ENCODE measurements at places on chromosomes 5 and 9.

GRCh38 chr5:80816590-80816989 is 143.6 kb upstream of the RASGRF2 start:
- DNase-seq = no peak

- DNase-seq = no peak
Observed at GRCh38 chr9:37706290-37706689, 47.3 kb upstream of the TRMT10B start.

DNA sequence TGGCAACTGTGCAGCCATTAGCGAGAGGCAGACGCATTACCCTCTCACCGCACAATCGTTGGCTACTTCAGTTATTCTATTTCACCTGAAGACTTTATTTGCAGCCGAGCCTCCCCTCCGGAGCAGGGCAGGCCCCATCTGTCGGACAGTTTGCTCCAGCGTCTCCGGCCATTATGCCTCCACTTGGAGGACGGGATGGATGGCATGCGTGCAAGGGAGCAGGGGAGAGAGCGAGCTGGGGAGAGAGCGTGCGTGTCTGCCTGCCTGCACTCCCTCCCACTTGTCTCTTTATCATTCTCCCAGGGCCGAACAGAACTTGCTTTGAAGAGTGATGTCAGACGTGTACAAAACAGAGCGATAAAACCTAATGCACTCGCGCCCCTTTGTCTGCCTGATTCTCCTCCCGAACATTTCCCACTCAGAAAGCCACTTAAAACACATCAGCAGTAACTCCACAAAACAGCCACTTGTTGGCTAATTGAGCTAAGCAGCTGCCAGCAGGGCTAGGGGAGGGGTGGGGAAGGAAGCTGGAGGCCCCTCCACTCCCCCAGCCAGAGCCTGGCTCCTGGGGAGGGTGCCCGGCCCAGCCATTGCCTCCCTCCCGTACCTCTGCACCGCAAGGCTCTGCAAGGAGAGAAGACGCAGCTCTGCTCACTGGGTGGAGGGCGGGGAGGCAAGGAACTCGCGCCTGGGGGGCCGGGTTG is 43.4 kb upstream of the FUBP3 start:
- no peak for DNase-seq

DNA sequence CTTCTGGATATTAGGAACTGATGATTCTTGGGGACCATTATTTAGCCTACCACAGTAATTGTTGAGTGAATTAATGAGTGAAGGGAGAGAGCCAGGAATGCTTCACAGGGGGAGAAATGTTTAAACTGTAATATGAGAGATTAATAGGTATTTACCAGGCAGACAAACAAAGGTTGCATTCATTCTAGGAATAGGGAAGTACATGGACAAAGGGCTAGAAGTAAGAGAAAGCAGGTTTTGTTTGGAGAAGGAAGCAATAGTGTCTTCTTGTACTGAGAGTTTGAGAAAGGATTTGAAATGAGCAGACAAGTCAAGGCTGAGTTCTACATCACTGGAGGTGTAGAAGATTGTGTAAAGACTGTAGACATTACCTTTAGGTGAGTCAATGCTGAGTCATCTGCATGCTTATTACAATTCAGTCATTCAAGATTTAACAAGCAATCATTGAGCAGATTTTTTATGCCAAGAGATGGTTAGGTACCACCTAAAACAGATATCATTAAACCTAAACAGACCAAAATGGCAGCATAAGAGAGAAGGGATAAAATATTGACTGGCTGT is 8.0 kb downstream of the TAF1L start:
- peak; percentile 43 for DNase-seq

DNA sequence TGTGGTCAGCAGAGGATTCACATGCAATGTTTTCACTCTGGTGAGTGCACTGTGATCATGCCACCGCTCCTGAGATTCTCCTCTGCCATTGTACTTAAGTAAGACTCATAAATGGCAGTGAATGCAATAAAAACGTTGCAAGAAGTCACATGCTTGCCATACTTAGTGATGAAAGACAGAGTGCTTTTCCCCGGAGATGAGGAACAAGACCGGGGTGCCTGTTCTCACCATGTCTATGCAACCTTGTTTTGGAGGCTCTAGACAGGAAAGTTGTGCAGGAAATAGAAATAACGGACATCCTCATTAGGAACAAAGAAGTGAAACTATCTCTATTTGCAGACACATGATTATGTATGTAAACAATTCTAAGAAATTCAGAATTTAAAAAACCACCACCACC is 84.7 kb upstream of the IRX2 start:
- no peak for DNase-seq

- peak; percentile 21 for DNase-seq
Observed at GRCh38 chr9:125495172-125496119, 211.6 kb downstream of the MAPKAP1 start.

- DNase-seq = no peak
Observed at GRCh38 chr9:93198117-93198837, 14.3 kb downstream of the WNK2 start.

DNA sequence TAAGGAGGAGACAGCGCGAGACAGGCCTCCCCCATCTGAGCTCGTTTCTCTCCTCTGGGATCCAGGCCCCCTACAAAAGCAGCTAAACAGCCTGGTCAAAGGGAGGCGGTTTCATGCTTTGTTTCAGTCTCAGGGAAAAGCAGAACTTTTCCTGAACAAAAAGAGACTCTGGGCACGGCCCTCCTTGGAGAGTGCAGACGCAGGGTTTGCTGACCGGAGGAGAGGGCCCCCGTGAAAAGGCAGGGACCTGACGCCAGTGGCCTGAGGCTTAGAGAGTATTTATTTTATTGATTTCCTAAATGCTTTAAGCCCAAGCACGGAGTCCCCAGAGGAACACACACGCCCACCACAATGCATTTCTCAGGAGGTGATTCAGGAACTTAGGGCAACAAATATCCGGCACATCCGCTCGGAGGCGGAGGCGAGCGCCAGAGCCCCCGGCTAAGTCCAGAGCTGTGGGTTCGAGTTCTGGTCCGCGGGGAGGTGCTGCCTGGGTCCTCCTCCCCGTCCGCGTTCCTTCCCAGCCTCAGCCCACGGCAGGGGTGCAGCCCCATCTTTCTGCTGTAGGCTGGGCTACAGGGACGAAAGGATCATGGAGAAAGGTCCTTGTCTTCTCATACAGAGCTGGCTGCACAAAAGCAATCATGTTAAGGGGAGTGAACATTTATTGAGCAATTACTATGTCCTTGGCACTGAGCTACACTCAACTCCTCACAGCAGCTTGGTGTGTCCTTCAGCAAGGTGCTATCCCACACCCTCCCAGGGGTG is 40.0 kb downstream of the PTGES start:
- DNase-seq = no peak

GRCh38 chr5:29389993-29390392 is 1803.5 kb upstream of the CDH6 start:
- DNase-seq = no peak

- DNase-seq = no peak
Observed at GRCh38 chr9:68951879-68952659, 61.8 kb downstream of the PRKACG start.

GRCh38 chr9:91758491-91758981 is 191.5 kb downstream of the ROR2 start:
- DNase-seq = peak; percentile 32

DNA sequence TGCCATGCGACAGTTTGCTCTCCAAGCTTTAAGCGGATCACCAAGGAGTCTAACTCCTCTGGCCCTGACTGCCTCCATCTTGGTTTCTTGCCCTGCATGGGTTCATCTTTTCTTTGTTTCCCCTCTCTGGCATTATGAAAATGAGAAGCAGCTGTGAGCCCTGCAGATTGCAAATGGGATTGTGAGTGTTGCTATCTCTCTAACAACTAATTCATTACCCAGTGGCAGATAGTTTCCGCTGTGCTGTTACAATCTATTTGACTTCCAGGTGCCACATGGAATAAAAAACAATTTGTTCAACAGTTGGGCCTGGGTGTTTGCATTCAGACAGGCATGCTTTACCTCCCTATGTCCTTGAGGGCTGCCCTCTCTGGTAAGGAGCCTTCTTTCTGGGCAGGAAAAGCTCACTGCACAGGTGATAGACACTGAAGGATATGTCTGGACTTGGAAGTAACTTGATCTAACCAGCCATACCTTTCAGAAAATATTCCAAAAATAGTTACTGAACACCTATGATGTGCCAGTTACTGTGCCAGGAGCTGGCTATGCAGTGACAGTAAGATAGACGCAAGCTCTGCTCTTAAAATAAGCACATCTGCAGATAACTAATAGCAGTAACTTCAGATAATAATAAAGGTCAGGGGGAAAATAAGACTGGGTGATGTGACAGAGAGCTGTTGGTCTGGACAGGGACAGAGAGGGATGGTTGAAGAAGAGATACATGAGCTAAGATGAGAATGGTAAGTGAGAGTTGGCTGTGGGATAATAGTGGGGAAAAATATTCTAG is 40.1 kb downstream of the GRIA1 start:
- DNase-seq = no peak

GRCh38 chr5:56637321-56637920 is 177.9 kb upstream of the MAP3K1 start:
- no peak for DNase-seq

DNA sequence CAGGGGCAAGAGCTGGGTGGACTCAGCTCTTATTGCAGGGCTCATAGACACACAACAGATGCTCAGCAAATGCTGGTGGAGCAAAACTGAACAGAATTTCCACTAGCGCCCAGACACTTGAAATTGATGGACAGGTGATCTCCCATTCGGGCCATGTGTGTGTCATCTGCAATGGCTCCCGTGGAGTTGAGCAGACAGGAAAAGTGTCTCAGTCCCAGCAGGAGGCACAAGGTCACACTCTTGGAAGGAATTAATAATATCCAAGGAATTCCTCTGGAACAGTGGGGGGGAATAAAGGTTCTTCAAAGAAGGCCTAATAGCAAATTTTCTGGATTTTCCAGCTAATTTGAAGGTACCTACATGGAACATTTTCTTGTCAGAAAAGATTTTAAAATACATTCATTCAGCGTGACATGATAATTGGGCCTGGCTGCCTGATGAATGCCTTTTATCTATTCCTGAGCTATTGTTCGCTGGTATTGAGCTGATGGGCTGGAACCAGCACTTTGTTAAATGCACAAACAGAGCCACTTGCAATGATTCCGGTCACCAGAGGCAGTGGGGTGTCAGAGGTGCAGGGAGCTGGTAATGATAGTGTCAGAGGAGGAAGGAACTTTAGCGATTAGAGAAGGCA is 31.5 kb upstream of the ALDH1B1 start:
- DNase-seq = no peak

- peak; percentile 23 for DNase-seq
Observed at GRCh38 chr9:32551276-32552051, 663 bp upstream of the SMIM27 start.

DNA sequence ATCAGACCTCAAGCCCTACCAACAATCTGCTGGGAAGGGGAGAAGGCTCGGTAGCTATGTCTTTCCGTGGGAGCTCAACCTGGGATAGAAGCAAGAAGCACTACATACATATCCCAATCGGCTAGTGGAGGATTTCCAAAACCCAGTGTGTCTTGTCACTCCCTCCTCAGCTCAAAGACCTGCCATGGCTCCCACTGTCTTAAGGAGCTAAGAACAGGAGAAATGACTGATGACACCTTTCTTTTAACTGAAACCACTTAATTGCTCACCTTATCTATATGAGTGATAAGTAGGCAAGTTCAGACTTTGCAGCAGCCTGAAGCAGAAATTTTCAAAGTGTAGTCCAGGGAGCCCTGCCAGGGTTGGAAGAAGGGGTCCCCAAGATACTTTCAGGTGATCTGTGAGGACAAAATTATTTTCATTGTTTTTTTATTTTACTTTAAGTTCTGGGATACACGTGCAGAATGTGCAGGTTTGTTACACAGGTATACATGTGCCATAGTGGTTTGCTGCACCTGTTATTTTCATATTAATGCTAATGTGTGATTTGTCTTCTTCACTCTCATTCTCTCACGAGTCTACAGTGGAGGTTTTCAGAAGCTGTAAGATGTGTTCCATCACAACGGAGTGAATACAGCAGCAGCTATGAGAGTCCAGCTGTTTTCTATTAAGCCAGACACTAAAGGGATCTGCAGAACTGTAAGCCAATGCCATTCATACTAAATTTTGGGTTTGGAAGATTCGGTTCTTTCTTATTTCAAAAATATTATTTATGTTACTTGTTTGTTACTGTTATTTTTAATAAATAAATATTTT is 41.4 kb downstream of the PAX5 start:
- no peak for DNase-seq

DNA sequence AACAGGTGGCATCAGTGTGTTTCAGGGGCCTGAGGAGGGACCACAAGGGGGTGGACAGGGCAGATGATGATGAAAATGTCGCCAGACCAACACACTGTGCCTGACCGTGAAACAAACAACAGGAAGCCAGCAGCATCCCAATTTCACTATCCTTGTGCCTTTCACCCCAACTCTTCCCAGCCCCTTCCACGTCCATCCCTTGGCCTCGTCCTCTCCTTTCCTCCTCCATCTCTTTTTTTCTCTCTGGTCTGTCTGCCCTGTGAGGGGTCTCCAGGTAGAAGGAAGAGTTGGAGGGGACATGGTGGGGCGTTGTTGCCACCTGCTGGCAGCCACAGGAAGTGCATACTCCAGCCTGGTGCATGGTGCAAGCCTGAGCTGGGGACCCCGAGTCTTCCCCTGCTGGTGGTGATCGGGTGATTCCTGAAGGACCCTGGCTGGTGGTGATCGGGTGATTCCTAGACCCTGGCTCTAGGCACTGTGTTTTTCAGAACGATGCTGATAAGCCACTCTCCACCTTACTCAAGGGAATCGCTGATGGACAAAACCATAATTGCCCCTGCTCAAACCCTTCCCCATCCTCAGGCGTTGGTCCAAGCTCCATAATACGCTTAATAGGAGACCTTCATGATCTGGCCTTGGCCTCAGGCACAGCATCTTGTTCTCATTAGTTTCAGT is 21.7 kb upstream of the NSD1 start:
- DNase-seq = peak; percentile 38

DNA sequence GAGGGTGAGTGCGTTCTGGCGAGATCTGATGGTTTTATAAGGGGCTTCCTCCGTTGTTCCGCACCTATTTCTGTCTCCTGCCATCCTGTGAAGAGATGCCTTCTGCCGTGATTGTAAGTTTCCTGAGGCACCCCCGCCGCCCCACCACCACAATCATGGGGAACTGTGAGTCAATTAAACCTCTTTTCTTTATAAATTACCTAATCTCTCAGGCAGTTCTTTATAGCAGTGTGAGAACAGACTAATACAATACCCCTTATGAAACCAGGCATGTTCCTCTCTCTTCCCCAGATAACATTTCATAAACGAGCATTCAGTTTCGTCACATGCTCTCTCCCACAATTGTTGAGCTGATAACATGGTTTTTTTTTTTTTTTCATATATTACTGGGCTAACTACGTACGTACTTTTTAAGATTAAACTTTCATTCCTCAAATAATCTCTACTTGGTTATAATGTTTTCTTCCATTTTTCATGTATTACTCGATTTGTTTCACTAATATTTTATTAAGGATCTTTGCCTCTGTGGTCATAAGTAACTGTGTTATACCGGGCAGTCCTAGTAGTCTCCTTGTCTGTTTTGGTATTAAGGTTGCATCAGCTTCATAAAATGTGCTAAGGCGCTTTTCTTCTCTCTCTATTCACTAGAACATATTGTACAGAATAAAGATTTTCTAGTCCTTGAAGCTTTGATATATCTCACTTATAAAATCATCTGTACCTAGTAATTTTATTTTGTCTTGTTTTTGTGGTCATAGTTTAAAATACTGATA is 64.9 kb upstream of the MVB12B start:
- no peak for DNase-seq
